ENCODE measurements at places on chromosomes 2 and 18. TPM values are rescaled to one million over a fixed set of nuclear protein-coding genes. Genes with fewer than 3 reads are reported as not detected.

The ALPG gene
- not detected for total RNA-seq

The ANKRD12 gene
- total RNA-seq, result 49.3 TPM

The MDH1B gene
- total RNA-seq, result 0.69 TPM

The ADCYAP1 gene
- total RNA-seq, result 0.19 TPM

The DCDC2C gene
- total RNA-seq, result not detected

The HDLBP gene
- total RNA-seq, result 365 TPM

The UGT1A5 gene
- total RNA-seq, result not detected

The KLHL41 gene
- 163 TPM for total RNA-seq

The BMP10 gene
- total RNA-seq, result 0.19 TPM

The TCF23 gene
- 0.08 TPM for total RNA-seq

The BCL2 gene
- 7.3 TPM for total RNA-seq

The EML6 gene
- total RNA-seq, result 0.77 TPM

DNA sequence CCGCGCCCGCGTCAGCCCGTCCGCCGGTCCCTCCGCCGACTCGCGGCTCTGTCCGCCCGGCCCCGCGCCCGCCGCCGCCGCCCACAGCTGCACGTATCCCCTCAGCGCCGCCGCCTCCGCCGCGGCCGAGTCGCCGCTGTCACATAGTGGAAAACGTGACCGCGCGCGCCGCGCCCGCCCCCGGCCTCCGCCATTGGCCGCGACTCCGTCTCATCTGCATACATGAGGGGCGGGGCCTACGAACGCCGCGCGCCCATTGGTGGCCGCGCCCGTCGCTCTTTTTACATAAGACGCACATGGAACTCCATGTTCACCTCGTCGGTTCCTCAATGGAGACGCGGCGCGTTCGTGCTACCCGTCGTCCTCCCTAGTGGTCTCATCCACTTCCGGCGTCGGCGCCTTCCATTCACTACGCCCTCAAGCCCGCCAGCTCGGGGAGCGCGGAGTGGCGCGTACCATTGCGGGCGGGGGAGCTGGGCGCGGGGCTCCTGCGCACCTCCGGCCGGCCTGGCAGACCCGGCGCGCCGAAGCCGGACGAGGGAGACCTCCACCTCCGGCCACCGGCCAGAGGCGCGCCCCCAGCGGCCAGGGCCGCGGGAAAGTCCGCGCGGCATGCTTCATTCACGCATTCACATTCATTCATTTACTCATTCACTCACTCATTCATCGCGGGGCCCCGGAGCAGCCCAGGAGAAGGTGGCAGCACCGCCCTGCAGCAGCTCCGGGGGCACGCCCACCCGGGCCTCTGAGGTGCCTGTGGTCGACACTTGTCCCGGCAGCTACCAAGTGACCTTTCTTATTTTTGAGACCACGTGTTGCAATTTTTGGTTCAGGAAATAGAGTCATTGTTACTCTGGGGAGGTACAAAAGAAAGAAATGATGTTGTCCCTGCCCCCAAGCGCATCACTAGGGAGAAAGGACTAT lies 502 bp upstream of the PER2 start:
- peak; percentile 98 for DNase-seq

DNA sequence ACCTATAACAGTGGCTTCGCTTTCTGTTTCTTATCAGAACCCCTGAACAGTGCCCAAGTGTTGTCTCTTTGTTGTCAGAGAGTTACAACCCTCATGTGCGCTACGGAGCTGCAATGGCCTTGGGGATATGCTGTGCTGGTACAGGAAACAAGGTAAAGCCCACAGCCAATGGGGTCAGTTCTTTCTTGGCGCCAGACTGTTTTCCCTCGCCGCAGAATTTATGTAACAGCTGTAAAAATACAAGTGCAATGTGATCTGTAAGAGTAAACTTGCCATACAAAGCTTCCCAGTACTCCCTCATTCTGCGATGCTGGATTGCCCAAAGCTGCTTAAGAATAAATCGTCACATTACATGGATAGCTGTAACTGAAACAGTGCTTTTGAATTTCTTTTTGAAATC lies 13.9 kb upstream of the HTR2B start:
- DNase-seq, result no peak

GRCh38 chr18:13520741-13521140 lies 205.6 kb downstream of the FAM210A start:
- DNase-seq, result no peak

GRCh38 chr2:66251573-66251972 lies 183.4 kb upstream of the MEIS1 start:
- DNase-seq, result no peak

- no peak for DNase-seq
Measured at GRCh38 chr18:23126376-23127056, 8.8 kb upstream of the CABLES1 start.

DNA sequence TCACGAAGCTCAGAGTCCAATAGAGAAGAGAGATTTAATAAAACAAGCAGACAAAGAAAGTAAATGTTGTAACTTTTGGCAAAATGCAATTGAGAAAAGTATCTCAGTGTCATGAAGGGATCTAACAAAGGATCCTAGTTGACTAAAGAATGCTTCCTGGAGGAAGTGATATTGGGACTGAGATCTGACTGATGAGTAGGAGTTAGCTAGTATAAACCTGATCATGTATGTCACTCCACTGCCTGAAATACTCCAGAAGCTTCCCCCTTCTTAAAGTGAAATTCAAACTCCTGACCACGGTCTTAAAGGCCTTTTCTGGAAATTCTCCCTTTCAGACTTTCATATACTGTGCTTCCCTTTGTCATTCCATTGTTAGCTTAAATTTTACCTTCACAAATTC lies 1102.4 kb upstream of the ZEB2 start:
- no peak for DNase-seq

DNA sequence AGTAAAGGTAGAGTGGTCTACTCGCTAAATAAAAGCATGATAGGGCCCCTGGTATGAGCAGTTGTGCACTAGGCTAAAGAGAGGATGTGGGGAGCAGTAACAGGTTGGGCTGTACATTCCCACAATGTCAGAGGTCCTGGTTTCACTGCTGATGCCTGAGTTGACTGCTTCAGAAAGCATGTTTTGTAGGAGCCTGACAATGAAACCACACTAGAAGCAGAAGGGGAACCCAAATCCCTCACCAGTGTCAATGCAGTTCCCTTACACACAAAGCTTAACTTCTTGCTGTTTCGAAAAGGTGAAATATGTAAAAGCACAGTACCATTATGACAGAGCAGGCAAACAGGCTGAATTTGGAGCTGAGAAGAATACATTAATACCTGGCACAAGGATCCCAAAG lies 291.7 kb upstream of the KYNU start:
- no peak for DNase-seq

GRCh38 chr2:158142568-158143332 lies 41.1 kb downstream of the UPP2 start:
- DNase-seq, result no peak

GRCh38 chr2:3532941-3533340 lies 13.6 kb upstream of the ADI1 start:
- DNase-seq, result no peak

DNA sequence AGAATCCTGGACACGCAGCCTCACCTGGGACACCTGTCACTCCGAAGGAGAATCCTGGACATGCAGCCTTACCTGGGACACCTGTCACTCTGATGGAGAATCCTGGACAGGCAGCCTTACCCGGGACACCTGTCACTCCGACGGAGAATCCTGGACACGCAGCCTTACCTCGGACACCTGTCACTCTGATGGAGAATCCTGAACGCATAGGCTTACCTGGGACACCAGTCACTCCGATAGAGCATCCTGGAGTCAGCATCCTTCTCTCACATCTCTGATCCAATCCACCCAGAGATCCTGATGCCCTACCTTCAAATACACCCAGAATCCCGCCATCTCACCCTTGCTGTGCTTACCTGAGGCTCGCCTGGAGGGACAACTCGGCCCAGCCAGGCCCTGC lies 154.9 kb downstream of the NDUFA10 start:
- DNase-seq, result no peak

DNA sequence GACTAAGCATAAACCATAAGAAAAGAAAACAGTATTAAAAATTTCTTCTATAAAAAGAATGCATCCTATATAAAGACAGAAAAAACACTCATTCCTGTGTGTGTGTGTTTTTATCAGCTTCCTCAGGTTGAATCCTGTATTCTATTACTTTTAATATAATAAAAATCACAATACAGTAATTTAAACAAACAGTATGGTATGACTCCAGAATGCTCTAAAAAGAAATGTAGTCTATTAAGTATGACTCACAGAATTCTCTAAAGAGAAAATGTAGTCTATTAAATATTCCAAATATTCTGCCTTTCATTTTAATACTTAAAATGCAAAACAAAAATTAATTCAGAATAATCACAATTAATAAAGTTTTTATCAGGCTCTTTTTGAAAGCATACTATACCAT lies 19.8 kb downstream of the CCDC88A start:
- DNase-seq, result no peak

DNA sequence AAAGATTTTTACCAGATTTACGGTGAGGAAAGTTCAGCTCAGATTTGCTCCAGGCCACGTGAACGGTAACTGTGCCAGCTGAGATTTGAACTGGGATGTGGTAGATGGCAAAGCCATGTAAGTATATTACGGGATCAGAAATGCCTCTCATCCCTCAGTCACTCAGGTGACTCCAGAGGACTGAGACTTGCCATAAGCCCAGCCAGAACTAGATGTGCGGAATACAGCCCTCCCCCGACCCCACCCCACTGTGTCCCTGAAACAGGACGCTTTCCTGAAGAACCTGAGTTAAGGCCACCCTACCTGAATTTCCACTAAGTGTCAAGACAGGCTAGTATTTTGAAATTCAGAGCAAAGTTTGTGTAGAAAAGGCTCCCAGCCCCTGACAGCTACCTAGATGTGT lies 1.3 kb upstream of the FHL2 start:
- no peak for DNase-seq

DNA sequence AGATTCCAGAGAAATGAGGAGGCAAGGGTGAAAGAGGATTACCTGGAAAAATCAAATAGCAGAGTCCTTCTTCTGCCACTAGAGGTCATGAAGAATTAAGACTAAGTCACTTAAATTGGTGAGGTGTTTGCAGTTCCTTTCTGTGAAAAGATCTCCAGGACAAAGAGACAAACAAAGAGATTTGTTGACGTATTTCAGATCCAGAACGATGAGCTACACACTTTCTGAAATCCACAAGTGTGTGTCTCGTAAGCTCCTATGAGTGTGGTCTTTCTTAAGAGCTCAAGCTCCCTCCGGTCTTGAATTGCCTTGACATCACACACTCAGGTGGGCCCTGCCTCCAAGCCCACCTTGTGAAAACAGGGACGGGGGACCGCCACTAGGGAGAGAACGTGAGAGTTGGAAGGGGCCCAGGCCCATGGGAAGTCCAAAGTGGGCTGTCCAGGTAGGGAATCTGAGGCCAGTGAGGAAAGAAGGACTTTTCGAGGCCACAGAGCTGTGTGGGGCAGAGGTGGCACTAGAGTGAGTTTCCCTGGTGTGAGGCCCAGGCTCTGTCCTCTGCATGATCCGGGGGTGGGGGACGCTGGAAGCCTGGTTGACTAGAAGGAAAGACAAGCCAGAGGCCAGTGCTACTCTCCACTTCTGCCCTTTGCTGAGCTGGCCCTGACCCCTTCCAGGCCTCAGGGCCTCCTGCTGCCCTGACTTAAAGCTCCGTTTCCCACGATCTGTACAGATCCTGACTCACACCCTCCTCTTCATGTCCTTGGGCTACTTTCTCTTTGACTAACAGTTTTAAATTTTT lies 168.1 kb upstream of the NCK2 start:
- DNase-seq, result no peak

- DNase-seq, result peak; percentile 45
Measured at GRCh38 chr2:12734914-12735654, 18.3 kb downstream of the TRIB2 start.

DNA sequence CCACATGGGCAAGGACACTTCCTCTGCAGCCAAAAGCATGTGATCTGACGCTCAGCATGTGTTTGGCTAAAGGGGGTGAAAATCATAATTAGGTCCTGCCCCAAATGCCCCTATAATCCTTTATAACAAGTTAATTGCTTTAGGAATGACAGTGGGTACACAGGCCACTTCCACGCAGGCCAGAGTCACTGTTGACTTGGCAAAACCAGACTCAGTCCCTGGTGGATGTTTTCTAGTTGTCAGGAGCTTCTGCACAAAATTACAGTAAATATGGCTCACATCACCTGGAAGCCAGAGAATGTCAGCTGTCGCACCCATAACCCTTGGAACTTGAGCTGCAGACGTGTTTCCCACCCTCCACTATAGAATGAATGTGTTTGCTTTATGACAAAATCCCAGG lies 13.3 kb upstream of the PXDN start:
- no peak for DNase-seq

DNA sequence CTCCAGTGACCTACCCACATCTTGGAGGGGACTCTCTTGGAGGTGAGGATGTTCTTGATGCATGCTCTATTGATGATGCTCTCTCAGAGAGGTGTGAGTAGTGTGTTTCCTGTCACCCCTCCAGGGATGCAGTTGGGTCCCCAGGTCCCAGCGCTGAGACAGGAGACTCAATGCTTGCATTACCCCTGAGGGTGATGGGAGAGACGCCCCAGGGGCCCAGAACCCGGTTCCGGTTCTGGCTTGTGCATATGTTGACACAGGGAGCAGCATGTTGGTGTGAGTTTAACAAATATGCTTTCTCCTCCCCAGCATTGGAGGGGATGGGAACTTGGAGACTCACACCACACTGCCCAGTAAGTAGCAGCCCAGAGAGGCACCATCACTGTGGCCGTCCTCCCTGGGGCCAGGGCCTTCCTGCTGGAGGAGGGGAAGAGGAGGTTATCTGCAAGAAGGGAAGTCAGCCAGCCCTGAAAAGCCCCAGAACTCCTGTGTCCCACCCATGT lies 124.5 kb downstream of the PLB1 start:
- DNase-seq, result no peak

DNA sequence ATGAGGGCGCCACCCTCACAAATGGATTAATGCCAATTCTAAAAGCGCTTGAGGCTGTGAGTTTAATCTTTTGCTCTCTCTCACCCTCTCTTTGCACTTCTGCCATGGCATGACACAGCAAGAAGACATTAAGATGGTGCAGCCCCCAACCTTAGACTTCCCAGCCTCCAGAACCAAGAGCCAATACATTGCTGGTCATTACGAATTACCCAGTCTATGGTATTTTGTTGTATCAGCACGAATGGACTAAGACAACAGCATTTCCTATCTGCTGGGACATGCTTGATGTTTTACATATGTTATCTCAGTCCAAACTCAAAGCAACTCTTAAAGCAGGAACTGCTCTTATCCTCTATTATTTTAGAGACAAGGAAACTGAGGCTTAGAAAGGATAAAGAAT lies 222.9 kb downstream of the STK39 start:
- DNase-seq, result no peak

GRCh38 chr18:47781561-47781960 lies 148.9 kb downstream of the SMAD2 start:
- DNase-seq, result no peak

- DNase-seq, result no peak
Measured at GRCh38 chr18:512957-513356, 12.5 kb upstream of the COLEC12 start.

GRCh38 chr2:105515581-105516415 lies 116.9 kb upstream of the FHL2 start:
- peak; percentile 87 for DNase-seq

DNA sequence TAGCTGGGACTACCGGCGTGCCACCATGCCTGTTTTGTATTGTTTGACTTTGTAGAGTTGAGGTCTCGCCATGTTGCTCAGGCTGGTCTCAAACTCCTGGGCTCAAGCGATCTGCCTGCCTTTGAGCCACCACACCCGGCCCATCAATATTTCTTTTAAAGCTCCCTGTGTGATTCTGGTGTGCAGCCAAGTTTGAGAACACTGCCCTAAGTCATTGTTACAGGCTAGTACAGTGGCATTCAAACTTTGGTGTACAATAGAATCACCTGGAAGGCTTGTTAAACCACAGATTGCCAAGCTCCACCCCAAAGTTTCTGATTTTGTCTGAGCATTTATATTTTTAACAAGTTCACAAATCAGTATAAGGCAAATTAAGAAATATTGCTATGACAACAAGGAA lies 99.9 kb downstream of the RBBP8 start:
- DNase-seq, result no peak

All from left ventricle myocardium inferior (tissue), 1 donor.